Stimulated activated effector memory CD8-positive, alpha-beta T cell treated with anti-CD3 and anti-CD28 coated beads, Interleukin-12 subunit alpha, Interleukin-12 subunit beta, amount 100 ng/mL, for 72 hours (primary cell): ENCODE measurements at places on chromosomes 6 and 20.

GRCh38 chr6:27133281-27134227, 113.9 kb upstream of the PRSS16 start:
- DNase-seq, result peak; percentile 70

GRCh38 chr6:3848925-3849605, at the start of gene FAM50B:
FAM50B (plus strand) TSS chr6:3849373; CDS start chr6:3849812, 439 bp downstream.
- DNase-seq, result peak; percentile 90

- DNase-seq, result no peak
Measured at GRCh38 chr6:110864824-110865223, 9.8 kb upstream of the AMD1 start.

GRCh38 chr20:58010666-58011065, 217.8 kb downstream of the ANKRD60 start:
- no peak for DNase-seq
